ENCODE measurements at places on chromosomes 6 and 20.
A peak's percentile ranks its signal among the peaks of the same experiment; 100 is the strongest.

DNA sequence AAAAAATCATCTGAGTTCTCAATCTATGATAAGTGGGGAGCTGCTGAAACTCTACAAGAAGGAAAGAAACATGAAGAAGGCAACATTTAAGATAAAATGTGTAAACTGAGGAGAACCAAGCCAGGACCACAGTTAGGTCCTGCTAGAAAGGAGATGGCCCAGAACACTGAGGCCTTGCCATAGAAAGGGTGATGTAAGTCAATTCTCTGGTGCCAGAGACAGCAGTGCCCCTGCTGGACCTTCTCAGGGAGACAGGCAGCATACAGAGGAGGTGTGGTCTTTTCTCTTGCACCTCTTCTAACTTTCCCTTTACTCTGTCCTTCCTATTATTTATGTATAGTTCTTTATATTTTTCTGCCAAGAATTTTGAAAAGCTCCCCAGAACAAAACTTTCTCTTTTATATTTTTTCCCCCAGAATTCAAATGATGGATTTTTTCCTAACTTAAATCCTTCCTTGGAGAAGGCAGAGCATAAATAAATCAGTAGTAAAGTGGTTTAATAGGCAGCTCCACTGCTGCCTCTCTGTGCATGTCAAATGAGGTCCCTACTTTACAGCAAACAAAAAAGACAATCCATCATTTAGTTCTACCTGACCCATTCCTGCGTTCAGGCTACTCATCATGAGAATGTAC lies 9.0 kb downstream of the UQCC2 start:
- no peak for DNase-seq

DNA sequence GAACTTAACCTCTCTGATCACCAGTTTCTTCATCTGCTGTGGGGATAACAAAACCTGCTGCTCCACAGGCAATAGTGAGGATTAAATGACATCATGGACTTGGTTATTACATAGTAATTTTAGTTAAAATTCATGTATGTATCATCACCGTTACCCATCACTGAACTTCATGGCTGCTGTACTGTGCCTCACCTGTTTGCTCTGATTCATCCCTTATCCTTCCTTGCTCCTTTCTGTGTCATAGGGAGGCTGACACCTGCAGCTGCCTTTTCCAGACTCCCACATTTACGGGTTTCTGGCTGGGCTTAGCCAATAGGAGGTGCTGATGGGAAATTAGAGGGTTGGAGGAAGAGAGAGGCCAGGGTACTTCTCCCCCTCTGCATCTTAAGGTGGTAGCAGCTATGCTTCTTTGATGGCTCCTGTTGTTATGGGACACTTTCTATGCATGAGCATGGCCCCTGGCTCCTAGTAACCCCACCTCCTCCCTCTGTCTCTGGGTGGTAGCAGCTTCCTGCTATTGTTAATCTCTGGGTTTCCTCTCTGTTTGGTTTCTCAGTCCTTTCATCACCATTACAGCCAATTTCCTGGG lies 332.1 kb downstream of the DHX35 start:
- DNase-seq = no peak

GRCh38 chr6:136651982-136652381 lies 101.8 kb upstream of the MAP7 start:
- no peak for DNase-seq

DNA sequence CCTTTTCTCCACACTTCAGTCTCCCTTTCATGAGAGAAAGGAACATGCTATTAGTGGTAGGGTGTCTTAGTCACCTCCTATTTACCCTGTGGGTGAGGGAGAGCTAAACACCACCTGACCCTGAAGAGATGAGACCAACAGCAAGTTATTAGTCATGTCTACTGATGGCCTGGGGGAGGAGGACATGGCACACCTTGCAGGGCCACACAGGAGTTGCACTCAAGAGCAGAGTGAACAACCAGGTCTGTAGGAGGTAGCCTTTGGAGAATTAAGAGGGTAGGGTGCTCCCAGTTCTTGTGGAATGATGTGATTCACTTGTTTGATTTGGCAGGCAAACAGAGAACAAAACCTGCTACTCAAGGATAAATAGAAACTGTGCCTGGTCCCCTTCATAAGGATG lies 82.7 kb upstream of the FABP7 start:
- no peak for DNase-seq

DNA sequence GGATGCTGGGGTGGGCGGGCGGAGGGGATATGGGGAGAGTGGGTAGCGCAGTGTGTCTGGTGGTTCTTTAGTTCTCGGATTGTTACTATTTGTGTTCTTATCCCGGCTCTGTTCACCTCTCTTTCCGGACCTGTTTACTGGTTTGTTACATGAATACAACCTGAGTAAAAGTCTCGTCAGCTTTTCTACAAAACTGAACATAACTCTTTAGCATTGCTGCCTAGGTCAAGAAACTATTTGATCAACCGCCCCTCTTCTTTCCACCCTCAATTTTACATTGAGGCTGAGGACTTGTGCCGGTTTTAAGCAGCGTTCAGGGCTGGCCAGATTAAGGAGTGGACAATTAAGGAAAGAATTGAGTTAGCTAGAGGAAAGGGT lies 625 bp downstream of the ABT1 start:
- no peak for DNase-seq

DNA sequence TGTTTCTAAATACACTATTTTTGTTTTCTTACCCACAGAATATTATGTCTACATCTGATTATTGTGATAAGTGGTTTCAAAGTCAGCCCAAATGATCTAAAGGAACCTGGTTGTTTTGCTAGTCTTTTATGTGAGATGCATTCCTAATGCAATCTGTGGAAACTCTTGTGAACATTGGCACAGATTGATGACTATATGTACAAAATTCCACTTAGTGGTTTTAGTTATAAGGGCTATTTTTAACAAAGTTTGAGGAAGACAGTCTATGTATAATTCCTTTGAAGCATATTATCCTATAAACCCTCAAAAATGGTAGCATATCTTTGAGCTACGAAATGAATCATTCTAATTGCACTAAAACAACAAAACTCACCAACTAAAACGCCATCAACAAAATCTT lies 140.9 kb downstream of the GRIK2 start:
- no peak for DNase-seq

- DNase-seq = no peak
Measured at GRCh38 chr6:6892744-6893583, 214.8 kb upstream of the RREB1 start.

GRCh38 chr6:70657706-70658105 lies 10.0 kb upstream of the SMAP1 start:
- no peak for DNase-seq

DNA sequence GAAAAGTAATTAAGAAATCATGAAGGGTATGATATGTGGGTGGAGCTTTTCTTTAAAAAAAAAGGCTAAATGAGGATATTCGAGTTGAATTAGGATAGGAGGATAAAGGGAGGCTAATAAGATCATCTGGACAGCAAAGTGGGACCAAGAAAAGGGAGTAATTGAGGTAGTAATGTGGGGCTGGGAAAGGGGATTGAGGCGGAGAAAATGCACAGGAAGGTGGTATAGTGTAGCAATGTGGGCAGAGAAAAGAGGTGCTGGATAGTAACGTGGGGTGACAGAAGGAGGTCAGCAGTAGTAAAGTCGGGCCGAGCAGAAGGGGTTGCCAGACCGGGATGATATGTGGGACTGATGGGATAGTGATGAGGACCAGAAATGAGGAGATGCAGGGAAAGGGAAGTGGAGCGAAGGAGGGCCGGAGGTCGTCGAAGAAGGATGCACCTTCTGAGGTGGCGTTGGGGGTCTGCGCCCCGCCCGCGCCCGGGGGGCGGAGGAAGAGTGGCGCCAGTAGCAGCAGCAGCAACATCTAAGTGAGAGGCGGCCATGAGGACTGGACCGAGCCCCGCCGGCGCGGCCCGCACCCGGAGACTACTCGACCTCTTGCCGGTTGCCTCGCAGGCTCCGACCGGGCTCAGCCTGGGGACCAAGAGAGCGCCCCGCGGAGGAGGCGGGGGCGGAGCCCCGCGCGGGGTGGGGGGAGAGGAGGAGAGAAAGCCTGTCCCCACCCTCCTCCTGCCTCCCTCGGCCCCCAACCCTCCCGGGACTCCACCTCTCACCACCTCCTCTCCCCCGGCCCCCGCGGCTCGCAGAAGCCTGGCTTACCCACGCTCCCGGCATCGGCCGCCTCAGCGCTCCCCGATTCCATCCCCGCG lies 887 bp downstream of the GABBR1 start:
- DNase-seq = peak; percentile 50

DNA sequence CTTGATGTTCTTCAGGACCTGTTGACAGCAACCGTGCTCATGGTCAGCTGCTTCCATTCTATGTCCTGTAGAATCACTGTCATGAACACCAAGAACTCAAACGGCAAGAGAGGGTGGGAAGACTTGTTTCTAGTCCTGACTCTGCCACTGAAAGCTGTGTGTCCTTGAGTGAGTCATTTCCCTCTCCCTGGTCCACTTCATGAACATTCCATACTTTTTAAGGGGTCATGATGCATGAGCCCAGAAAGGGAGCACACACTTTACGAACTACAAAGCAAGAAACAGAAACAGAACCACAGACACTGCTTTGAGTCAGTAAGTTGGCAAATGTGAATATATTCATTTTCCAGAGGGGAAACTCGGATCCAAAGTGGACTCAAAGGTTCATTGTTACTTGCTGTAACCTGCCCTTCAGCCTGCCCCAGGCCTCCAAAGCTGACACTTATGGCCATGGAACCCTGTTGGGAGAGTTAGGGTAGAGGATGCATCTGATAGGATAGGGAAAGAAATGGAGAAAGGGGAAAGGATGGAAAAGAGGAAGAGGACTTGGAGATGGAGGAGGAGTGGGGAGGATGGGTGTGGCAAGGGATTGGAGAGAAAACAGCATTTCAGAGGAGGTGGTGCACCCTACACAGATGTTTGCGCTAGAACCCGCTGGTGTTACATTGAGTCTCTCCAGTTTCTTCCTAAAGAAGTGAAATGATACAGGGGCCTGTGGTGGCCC lies 129.8 kb downstream of the FOXO3 start:
- no peak for DNase-seq

DNA sequence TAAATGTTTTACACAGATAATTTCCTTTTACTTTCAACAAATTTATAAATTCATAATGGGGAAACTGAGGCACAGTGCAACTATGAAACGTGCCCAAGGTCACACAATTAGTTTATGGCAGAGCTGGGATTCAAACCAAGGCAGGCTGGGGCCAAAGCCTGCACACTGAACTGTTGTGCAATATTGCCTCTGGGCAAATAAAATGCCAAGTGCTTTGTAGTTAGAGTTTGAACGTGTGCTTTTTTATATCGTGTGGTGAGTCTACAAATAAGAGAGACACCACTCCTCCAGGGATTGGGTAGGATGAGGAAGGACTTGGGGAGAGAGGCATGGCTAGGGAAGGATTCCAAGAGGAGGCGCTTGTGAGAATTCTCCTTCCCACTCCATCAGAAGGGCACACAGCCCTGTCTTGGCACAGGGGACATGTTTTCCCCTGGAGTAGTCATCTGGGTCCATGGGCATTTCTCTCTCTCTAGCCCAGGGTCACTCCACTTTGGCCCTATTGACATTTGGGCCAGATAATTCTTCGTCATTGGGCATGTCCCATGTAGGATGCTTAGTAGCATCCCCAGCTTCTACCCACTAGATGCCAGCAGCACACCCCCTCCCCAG lies 2.8 kb upstream of the CDH22 start:
- DNase-seq = no peak

DNA sequence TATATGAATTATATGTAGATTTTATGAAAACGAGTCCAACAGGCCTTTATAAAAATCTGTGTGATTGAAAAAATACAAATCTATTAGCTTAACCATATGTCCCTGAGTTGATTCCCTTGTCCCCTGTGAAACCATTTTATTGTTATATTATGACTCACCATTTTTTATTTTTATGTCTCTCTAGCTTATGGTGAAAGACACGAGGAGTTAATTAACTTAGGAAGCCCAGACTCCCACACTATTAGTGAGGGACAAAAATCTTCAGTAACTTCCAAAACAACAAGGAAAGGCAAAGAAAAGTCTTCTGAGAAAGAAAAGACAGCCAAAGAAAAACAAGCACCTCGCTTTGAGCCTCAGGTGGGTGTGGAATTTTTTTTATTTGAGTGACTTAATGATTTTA lies 183.1 kb downstream of the ADGB start:
- no peak for DNase-seq

- no peak for DNase-seq
Measured at GRCh38 chr20:6863798-6864201, 96.3 kb downstream of the BMP2 start.

DNA sequence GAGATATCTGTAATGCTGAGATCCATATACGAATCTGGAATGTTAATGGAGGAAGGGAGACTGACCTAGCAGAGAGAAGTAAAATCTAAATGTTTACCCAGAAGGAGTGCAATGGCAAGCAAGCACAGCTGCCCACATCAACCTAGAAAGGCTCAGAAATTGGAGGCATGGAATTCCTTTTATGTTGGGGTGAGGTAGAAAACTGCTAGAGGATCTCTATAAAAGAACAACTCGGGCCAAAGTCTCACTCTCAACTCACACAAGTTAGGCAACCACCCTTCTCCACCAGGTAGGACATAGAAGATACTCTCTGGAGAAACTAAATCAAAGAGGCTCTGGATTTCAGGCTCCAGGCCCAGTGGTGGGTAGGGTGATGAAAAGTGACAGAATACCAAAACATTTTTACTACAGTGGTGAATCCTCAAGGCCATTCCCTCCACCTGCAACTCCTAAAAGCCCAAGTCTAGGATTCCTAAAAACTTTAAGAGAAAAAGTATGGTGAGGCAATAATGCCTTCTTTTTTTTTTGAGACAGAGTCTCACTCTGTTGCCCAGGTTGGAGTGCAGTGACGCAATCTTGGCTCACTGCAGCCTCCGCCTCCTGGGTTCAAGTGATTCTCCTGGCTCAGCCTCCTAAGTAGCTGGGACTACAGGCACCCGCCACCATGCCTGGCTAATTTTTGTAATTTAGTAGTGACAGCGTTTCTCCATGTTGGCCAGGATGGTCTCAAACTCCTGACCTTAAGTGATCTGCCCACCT lies 9.5 kb upstream of the ADGRG6 start:
- DNase-seq = no peak

GRCh38 chr20:48531505-48531904 lies 296.3 kb downstream of the PREX1 start:
- no peak for DNase-seq

GRCh38 chr20:31681128-31681727 lies 41.4 kb downstream of the BCL2L1 start:
- DNase-seq = no peak

DNA sequence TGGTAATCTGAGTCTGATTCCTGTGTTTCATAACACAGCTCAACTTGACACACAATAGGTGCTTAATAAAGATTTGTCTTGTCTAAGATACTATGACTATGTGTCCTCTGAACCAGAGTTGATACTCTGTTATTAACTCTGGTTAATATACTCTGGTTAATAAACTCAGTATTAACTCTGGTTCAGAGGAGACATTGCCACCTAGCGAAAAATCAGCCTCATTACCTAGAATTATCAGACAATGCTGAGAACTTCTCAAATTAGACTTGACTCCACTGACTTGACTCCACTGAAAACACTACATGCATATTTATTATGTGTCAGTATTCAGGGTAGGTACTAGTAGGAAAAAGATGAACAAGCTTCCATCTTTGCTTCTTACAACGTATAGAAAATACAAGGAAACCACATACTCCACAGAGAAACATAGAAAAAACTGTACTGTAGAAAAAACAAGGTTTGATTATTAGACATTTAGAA lies 73.9 kb downstream of the AHI1 start:
- peak; percentile 49 for DNase-seq

GRCh38 chr6:13624871-13625288 lies 9.7 kb downstream of the NOL7 start:
- no peak for DNase-seq

GRCh38 chr20:37596168-37596567 lies 68.5 kb upstream of the BLCAP start:
- no peak for DNase-seq

All from NCI-H748 treated with DMSO at 0.1 percent for 48 hours (cell line).